ENCODE measurements at places on chromosomes 13 and 19. TPM values are rescaled to one million over a fixed set of nuclear protein-coding genes. Genes with fewer than 3 reads are reported as not detected.

GRCh38 chr13:19150712-19151228 is 30.9 kb downstream of the TUBA3C start:
- H3K27me3 ChIP-seq = no peaks in the 10 kb centered on the region
- DNase-seq = no peak
- H3K4me3 ChIP-seq = no peak overlapping the region
- no peaks in the 10 kb centered on the region for H3K4me1 ChIP-seq
- H3K27ac ChIP-seq = no peak overlapping the region
- no peaks in the 10 kb centered on the region for H3K36me3 ChIP-seq

DNA sequence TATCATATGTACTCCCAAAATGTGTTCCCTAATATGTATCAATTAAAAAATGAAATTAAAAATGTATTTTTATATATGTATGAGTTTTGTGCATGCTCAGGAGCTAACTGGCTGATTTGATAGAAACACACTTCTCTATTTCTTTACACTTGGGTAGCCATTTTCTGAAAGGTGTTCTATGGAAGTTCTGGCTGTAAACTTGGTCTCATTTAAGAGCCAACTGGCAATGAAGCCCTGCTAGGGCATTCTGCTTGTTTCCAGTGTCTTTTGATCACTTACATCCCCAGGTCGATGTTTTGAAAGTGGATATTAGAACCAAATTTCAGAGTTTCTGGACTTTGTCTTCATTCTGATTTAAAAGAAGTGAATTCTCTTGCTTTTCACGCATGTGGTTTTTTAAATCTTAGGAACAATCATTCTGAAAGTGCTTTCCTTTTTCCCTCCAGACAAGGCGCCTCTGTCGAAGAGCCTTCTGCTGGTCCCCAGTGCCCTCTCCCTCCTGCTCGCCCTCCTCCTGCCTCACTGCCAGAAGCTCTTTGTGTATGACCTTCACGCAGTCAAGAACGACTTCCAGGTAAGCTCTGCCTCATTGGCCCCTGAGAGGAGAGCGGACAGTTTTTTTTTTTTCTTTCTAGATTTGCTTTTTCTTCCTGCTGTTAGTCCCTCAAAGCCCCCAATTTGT is 20.1 kb downstream of the GPR18 start:
- peaks cover 4% of the 10 kb centered on the region for H3K4me1 ChIP-seq
- no peak overlapping the region for H3K4me3 ChIP-seq
- DNase-seq = no peak
- H3K36me3 ChIP-seq = peaks cover 5% of the 10 kb centered on the region

The C19orf81 gene
- total RNA-seq = 3.0 TPM

The GPC6 gene
- 15.5 TPM for total RNA-seq

DNA sequence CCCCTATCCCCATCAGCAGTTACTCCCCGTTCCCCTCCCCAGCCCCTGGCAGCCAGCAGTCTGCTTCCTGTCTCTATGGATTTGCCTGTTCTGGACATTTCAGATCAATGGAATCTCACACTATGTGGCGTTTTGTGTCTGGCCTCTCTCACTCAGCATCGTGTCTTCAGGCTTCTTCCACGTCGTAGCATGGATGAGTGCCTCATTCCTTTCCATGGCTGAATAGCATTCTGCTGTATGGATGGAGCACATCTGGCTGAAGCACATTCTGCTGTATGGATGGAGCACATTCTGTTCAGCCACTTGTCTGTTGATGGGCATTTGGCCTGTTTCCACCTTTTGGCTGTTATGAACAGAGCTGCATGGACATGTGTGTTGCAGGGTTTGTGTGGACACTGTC is 29.5 kb downstream of the CRTC1 start:
- H3K4me1 ChIP-seq = peaks cover 13% of the 10 kb centered on the region
- no peak for DNase-seq
- no peak overlapping the region for H3K27ac ChIP-seq
- H3K4me3 ChIP-seq = no peak overlapping the region
- no peaks in the 10 kb centered on the region for H3K27me3 ChIP-seq

- H3K27me3 ChIP-seq = no peaks in the 10 kb centered on the region
- peaks cover 10% of the 10 kb centered on the region for H3K4me1 ChIP-seq
- H3K27ac ChIP-seq = no peak overlapping the region
- no peaks in the 10 kb centered on the region for H3K36me3 ChIP-seq
- DNase-seq = peak; percentile 83
- H3K4me3 ChIP-seq = no peak overlapping the region
Measured at GRCh38 chr19:5086725-5087439, 118.0 kb downstream of the KDM4B start.

The ARL11 gene
- total RNA-seq = 1.6 TPM

The TLE2 gene
- 76.6 TPM for total RNA-seq

DNA sequence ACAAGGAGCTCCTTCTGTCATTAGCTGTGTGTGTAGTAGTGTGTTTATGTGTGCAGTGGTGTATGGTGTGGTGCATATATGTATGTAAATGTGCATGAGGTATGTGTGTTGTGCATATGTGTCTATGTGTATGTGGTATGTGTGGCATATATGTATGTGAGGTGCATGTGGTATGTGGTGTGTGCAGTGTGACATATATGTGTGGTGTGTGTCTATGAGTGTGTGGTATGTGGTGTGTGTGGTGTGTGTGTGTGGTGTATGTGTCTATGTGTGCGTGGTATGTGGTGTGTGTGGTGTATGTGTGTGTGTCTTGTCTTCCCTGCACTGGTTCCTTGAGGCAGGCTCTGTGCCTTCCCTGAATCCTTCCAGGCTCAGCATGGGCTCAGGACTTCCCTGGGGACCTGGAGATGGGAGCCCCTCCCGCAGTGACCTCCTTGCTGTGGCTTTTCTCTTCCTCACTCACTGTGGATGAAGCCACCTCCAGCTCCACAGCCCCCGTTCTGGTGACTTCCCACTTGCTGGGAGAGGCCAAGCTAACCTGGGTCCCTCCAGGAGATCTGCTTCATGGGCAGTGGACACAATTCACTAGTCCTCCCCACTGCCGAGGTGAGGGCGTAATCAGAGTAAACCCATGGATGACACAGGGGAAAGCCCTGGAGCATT is 64.2 kb downstream of the CCDC70 start:
- no peak for DNase-seq
- H3K27me3 ChIP-seq = no peaks in the 10 kb centered on the region
- no peak overlapping the region for H3K27ac ChIP-seq
- H3K4me1 ChIP-seq = no peaks in the 10 kb centered on the region
- no peak overlapping the region for H3K4me3 ChIP-seq

The ZNF345 gene
- total RNA-seq = 8.5 TPM

Measured in kidney (tissue), 22 donors.